ENCODE measurements at places on chromosomes 2 and 18.

GRCh38 chr2:20998972-20999905, 44.6 kb downstream of the APOB start:
- DNase-seq, result no peak

GRCh38 chr2:191922736-191923651, 76.1 kb upstream of the CAVIN2 start:
- DNase-seq, result no peak

GRCh38 chr2:134976074-134976702, 57.6 kb downstream of the CCNT2 start:
- DNase-seq, result no peak

- DNase-seq, result no peak
Observed at GRCh38 chr2:28082131-28082530, 191.6 kb downstream of the BABAM2 start.

GRCh38 chr18:35019933-35020332, 21.3 kb upstream of the MAPRE2 start:
- no peak for DNase-seq

DNA sequence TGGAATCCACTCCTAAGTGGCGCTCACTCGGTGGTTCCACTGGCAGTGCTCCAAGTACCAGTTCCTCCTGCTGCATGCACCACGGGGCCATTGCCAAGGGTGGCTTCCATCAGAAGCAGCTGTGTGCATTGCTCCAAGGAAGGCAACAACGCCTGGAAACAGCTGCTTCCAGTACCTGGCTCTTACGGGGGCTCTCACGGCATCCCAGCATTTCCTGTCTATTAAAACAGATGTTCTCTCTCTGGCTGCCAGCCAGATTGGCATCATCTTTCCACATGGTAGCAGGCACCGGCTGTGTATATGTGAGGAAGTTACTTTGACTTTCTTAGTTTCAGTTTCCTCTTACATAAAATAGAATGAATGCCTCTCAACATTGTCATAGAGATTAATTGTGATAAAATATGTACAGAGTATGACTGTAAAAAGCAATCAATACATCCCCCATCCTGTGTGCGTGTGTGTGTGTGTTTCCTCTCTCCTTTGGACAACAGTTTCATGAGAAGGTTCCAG, 84.9 kb downstream of the CMPK2 start:
- peak; percentile 84 for DNase-seq
